Muscle of back (tissue), 13 donors: ENCODE measurements at places on chromosomes 7 and 10.

DNA sequence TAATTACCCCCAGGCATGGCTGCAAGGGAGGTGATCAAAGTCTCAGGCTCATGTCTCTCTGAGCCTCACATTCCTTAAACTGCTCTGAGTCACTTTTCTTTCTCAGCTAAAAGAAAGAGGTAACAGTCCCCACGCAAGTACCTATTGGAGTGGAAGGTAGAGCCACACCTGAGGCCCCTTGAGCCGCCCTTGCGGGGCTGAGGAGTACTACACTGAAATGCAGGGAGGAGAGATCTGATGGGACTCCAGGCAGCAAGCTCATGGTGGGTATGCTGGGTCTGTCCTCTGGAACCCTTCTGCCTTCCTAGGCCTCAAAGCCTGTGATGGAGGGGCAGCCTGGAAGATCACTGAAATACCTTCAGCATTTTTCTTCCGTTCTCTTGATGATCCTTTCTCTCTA, 960.0 kb downstream of the DNAJB9 start:
- DNase-seq, result no peak

GRCh38 chr7:133550811-133551210, 297.9 kb downstream of the EXOC4 start:
- no peak for DNase-seq

GRCh38 chr7:130473876-130474275, 18.0 kb upstream of the MEST start:
- no peak for DNase-seq

- peak; percentile 65 for DNase-seq
Observed at GRCh38 chr10:127922675-127923366, 15.9 kb downstream of the PTPRE start.

DNA sequence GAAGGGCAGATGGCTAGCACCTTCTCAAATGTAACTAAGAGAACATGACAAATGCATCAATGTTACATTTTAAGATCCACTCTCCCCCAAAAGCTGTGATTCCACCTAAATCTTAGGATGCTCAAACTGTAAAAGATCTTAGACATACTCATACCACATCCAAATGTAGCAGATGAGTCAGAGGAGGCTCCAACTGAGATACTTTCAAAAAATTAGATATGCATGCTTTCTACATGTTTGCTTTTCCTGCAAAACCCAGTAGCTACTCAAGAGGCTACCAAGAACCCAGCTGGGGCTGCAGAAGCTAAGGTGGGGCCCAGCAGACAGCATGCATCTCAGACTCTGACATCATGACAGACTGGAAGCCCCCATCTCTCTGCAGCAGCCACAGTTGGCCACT, 31.4 kb upstream of the FRMD4A start:
- DNase-seq, result no peak

GRCh38 chr7:137146552-137147337, 196.8 kb downstream of the PTN start:
- DNase-seq, result no peak

DNA sequence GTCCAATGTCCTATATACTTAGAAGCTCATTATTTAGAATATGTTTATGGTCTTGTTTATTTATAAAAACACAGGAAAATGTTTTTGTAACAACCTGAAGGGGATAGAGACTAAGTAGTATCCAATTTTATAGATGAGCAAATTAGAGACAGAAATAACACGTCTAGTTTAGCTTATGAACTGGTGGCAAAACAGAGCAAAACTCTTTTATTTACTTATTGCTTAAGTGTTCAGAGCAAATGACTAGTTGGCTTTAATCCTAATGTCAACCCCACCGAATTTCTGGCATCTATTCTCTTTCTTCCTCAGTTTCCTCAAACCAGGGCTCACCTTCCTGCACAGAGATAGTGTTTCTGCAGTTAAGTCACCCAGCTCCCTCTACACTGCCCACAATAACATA, 792.8 kb downstream of the REEP3 start:
- no peak for DNase-seq

DNA sequence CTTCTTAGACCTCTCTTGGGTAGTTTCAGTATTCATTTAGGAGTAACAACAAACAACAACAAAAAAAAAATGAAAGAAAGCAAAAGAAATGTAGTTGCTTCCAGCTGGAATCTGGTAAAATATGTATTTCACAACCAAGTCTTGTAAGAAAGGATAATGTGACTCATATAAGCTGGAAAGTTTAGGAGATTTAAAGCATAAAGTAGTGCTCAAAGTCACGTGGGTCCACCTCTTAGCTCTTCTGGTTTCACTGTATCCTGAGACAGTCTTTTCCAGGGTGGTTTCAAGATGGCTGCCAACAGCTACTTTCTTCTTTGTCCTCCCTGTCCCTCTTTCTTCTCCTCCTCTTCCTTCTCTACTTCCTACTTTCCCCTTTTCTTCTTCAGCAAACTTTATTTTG, 69.5 kb upstream of the CDK13 start:
- DNase-seq, result no peak

DNA sequence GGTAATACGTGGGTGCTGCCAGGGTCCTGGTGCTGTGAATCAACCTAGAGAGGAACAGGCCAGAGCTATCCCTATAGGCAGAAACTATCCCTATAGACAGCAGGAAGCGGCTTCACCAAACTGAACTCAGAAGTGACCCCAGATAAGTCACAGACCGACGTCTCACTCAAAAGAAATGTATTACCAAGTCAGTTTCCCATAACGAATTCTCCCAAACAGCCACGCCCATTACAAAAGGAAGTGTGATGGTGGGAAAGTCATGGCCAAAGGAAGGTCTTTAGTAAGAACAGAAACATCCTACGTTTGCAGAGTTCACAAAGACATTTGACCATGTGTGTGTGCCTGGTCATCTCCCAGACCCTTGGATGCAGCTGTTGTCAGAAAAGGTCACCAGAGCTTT, 470.8 kb upstream of the ADARB2 start:
- no peak for DNase-seq

- peak; percentile 55 for DNase-seq
Observed at GRCh38 chr10:62637249-62638061, 167.1 kb upstream of the ADO start.

DNA sequence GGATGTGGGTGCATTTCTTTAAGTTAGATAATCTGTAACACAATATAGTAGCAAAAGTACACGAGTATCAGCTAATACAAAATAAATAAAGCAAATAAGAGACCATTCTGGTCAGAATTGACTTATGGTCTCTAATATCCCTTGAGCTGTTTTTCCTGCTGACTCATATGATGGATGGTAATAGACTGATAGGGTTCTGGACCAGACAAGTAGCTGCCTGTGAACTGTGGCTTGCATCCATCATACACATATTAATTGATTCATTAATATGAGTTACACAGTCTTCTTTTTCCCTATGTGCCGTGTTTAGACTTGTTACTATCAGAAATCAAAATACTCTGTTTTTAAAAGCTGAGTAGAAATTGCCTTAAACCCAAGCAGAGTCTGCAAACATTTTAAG, 762.8 kb downstream of the GATA3 start:
- DNase-seq, result no peak

GRCh38 chr10:80581469-80581835, 43.8 kb downstream of the SH2D4B start:
- DNase-seq, result no peak

GRCh38 chr10:20885678-20886077, 11.4 kb downstream of the NEBL start:
- DNase-seq, result no peak

- peak; percentile 53 for DNase-seq
Observed at GRCh38 chr7:42690794-42691639, 220.9 kb downstream of the C7orf25 start.
